Fibroblast of mammary gland (primary cell): ENCODE measurements at places on chromosomes 3 and 15.
A peak's percentile ranks its signal among the peaks of the same experiment; 100 is the strongest.

DNA sequence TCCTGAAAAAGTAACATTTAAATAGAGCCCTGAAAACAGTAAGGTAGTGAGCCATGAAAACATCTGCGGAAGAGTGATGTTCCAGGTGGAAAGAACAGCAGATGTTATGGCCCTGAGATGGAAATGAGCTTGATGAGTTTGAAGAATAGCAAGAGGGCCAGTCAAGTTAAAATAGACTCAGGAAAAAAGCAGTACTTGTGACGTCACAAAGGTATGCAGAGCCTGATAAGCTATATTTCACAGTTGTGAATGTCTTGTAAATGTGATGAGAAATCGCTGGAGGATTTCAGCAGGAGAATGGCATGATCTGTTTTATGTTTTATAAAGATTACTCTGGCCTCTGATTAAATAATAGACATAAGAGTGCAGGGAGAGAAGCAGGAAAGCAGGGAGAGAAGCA is 18.6 kb upstream of the SECISBP2L start:
- DNase-seq, result no peak

GRCh38 chr3:158771982-158772381 is 29.9 kb upstream of the MFSD1 start:
- DNase-seq, result no peak

- no peak for DNase-seq
Observed at GRCh38 chr3:108669208-108669607, 79.7 kb downstream of the DZIP3 start.

- DNase-seq, result no peak
Observed at GRCh38 chr15:33454346-33454745, 143.6 kb downstream of the RYR3 start.

- DNase-seq, result no peak
Observed at GRCh38 chr3:184503647-184504046, 57.9 kb upstream of the EPHB3 start.

DNA sequence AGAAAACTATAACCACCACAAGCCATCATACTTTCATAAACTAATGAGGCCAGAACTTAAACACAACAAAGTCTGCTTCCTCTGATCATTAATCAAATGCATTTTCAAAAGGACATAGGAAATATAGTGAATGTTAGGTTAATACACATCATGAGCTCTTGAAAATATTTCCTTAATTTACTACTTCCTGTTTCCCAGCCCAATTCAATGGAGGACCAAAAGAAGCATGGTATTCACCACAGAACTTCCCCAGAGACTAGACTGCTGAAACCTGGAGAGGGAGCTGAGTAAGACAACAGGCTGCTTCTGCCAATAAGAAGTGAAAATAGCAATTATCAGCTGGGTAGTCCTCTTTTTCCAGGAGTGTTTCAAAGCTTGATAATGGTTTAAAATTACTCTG is 250.3 kb downstream of the ULK4 start:
- DNase-seq, result peak; percentile 82

- DNase-seq, result no peak
Observed at GRCh38 chr3:139482206-139482605, 5.9 kb upstream of the RBP2 start.

GRCh38 chr3:111012388-111013248 is 59.0 kb upstream of the NECTIN3 start:
- DNase-seq, result peak; percentile 3

- DNase-seq, result no peak
Observed at GRCh38 chr15:70907784-70908471, 15.3 kb downstream of the LRRC49 start.

DNA sequence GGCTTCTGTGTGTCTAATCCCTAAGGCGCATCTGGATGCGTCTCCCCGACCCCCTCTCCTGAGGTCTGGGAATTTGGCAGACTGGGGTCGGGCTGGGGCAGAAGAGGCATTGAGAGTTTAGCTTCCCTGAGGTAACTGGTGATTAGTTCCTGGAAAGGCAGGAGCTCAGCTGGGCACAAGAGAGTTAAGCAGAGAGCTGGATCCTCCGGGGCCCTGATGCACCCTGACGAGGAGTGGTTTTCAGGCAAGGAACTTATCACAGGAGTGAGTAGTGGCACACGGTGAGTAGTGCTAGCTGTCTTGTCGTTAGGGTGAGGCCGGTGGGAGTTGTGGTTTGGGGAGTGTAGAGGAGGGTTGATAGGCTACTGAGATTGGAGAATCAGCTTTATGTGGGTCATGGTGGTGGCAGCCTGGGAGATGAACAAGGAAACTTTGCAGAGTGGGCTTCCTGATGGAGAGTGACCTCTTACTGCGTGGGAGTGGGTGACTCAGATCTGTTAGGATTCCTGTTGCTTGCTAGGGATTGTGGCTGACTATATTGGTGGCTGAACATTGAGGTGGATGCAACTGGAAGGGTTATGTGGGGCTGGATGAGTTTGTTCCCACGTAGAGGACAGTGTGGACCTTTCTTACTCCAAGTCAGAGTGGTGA is 897 bp downstream of the RAD54L2 start:
- peak; percentile 79 for DNase-seq

DNA sequence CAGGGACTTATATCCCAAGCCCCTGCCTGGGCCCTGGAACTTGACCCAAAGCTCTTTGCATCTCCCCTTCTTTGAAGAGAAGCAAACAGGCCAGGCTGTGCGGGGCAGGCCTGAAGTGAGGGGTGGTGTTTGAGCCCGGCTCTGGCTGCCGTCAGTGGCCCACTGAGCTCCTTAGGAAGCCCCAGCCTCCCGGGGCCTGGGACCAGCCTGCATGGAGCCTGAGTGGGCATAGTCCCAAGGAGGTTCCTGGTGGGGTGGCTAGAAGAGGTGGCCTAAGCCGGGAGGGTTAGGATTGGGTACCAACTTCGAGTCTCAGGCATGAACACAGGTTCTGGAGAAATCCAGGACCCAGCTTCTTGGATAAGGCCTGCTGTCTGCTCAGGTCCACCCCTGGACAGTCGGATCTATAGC is 6.4 kb downstream of the TMIE start:
- DNase-seq, result no peak

DNA sequence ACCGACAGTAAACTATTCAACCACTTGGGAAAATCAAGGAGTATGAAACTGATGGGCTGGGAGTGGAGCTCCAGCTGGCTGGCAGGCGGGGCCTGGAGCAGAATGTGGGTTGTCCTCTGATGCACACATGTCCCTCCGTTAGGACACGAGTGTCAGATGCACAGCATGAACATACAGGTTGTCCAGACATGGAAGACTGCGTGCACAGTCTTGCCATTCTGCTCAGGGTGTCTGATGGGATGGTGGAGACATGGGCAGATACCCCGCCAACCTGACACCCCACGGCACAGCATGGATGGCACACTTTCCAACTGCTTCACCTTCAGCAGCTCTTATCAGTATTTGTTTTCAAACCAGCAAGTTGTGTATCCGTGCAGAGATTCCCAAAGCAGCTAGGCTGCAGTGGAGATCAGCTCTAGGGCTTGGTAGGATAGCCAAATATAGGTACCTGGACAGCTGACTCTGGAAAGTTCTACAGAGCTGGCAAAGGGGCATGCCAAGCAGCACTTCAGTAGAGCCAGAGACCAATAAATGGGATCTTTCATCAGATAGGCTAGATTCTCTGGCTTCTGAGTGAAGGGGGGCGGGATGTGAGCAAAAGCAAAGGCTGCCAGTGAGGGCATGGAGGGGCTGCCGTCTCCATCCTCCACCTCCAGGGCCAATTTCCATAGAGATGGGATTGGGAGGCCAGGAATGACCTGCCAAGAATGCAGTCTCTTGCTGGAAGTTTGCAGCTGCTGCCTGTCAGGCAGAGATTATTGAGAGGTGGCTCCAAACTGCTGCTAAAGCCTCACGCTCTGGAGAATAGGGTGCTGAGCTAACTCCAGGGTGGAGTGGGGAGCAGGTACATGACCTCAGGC is 47.2 kb upstream of the KY start:
- no peak for DNase-seq

DNA sequence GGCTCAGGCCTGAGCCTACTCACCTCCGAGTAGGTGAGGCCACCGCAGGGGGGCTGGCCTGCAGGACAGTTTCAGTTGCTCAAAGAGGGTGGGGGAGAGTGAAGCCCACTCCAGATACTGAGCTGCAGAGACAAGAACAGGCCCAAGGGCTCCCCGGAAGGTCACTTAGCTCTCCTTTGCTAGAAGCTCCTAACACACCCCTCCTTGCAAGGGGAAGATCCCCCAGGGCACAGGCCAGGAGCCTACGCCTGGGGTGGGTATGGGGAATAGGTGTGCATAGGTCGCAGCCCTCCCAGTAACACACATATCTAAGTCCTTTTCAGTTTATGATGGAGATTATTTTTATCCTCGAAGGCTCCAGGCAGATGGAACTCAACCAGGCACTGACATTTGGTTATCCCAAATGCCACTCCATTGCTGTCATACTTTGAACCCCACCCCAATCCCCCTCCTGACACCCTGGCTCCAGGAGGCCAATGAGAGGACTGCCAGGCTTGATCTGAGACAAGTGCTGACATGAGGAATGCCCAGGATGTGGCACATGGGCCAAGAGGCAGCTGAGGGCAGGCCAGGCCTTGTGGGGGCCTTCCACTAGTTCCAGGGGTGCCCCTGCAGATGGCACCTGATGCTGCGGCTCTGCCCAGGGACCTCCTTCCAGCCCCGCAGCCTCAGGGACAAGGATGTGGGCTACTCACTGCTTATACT is 1.1 kb upstream of the MUSTN1 start:
- DNase-seq, result no peak

GRCh38 chr3:64264501-64265109 is 39.3 kb upstream of the PRICKLE2 start:
- peak; percentile 76 for DNase-seq

GRCh38 chr3:112143251-112143650 is 10.2 kb upstream of the GCSAM start:
- peak; percentile 10 for DNase-seq

GRCh38 chr3:59106085-59106648 is 56.3 kb upstream of the CFAP20DC start:
- no peak for DNase-seq

DNA sequence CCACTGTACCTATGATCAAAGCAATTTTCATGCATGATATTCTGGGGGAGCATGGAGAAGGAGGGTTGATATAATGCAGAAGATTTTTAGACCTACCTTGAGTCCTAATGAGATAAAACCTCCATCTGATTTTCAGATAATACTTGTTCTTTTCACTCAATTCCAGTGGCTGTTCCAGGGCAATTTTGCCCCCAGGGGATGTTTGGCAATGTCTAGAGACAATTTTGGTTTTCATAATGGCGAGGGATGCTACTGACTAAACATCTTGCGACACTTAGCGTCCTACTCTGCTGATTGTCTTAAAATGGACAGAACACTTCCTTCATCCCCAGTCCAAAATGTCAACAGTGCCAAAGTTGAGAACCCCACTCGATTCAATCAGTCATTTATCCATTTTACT is 26.6 kb downstream of the AGBL1 start:
- DNase-seq, result no peak

DNA sequence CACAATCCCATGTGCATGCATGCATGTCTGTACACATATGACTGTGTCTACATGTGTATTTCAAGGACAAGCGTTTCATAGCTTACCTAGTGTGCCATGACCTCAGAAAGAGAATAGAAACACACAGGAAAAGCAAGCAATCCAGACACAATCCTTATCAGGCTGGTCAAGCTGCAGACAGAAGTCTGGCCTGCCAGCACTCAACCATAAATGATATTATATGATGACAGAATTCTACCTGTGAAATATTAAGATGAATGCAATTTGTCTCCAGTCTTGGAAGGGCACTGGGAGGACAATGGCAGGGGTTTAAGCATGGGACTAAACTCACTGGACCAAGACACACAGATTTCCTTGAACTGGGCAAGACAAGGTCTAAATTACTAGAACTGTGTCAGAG is 50.9 kb upstream of the ARL6 start:
- DNase-seq, result no peak

- peak; percentile 71 for DNase-seq
Observed at GRCh38 chr15:81157195-81157938, 23.3 kb downstream of the CFAP161 start.

DNA sequence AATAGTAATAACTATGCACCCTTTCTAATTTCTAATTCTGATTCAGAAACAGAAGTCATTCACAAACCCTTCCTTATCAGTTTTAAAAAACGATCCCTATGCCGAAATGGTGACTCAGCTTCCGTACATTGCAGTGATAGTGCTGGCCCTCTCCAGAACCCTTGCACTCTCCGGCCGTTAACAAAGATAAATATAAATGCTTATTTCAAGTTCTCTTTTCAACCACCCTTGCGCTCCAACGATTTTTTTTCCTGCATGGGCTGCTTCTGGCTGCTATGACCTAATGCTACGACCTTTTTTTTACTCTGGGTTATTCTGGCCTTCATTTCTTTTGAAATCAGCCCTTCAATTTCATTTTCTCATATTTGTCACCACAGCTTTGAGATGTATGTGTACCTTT is 646.2 kb downstream of the NTRK3 start:
- no peak for DNase-seq

GRCh38 chr3:46690798-46691197 is 2.7 kb downstream of the ALS2CL start:
- no peak for DNase-seq

- peak; percentile 96 for DNase-seq
Observed at GRCh38 chr3:45992821-45993221, 2.8 kb downstream of the FYCO1 start.

- peak; percentile 60 for DNase-seq
Observed at GRCh38 chr3:12194669-12195161, 36.0 kb upstream of the TIMP4 start.

DNA sequence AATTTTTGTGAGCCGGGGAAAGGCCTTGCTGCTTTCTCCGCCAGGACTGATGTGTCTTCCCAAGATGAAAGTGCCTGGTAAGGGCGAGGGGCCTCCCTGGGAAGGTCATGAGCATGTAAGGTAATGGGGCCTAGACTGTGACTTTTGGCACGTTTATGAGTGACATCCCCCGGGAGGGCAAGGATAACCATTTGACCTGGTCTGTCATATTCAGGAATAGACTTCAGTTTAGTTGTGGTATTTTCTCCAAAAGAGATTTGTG is 631 bp upstream of the CNBP start:
- no peak for DNase-seq

DNA sequence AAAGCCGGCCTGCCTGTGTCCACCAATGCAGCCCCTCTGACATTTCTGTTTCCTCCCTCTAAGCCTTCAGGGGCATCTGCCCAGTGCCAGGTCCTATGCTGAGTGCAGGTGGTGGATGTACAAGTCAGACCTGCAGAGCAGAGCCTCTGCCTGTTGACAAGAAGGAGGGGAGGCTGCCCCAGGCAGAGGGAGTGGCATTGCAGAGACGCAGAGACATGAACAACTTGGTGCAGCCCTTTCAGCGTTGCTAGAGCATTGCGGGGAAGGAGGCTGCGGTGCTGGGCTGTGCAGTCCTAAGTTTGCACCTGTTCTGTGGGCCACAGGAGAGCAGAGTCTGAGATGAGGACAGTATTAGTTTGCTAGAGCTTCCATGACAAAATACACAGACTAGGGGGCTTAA is 65.2 kb downstream of the LSM3 start:
- no peak for DNase-seq
